ENCODE measurements at places on chromosomes 4 and X.

DNA sequence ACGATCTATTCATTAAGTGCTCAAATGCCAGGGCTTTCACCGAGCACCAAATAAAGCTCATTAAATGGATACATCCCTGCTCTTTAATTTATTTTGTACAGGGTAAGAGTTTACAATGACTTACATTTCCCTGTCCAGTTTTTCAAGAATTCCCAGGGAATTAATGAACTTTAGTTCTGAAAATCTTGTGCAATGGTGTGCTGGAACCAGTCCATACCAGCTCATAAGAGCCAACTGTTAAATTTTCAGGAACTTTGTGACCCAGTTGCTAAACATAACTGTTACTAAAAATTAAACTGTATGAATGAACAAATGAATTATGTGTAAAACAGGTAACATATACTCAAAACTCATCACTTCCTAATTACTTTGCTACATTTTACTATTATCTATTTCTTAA is 191.7 kb upstream of the RASGEF1B start:
- no peak for DNase-seq

- DNase-seq: no peak
Measured at GRCh38 chr4:21949073-21949457, 493 bp upstream of the KCNIP4 start.

GRCh38 chr4:8235224-8235623 is 34.3 kb upstream of the HTRA3 start:
- DNase-seq: no peak

DNA sequence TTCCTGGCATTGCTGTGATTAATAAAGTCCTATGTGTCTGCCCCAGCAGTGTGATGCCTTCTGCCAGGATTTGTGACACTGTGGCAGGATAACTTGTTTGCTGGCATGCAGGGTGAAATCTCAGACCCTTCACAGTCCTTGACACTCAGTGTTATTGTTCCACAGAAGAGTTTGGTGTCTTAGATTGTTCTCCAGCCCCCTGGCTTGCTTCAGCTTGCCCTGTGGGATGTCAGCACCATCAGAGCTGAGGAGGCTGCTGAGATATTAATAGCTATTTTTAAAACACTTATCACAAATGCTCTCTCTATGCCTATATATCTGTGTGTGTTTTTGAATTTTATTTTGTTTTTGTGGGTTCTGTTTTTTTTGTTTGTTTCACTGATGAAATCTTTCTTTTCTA is 136.9 kb downstream of the TSPAN5 start:
- DNase-seq: no peak

DNA sequence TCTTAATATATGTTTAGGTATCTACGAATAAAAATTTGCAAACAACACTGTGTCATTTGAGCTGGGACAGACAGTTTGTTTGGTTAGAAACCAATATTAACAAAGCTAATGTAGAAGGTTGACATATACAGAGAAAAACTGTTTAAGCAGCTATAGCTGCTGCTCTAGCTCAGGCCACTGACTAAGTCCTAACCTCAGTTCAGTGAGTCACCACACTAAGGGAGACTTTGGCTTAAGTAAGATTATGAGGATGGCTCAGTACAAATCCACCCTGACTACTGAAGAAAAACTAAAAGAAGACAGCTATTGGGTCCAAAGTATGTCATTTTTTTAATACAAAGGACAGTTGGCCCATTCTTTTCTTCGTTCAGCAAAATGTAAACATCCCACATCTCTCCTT is 717.3 kb upstream of the ACTRT1 start:
- no peak for DNase-seq
